ENCODE measurements at places on chromosomes 16 and 17.
A peak's percentile ranks its signal among the peaks of the same experiment; 100 is the strongest.

GRCh38 chr16:26721290-26721689 lies 345.4 kb upstream of the C16orf82 start:
- DNase-seq = no peak

GRCh38 chr17:30292286-30292858 lies 628 bp upstream of the BLMH start:
- peak; percentile 45 for DNase-seq

GRCh38 chr17:79813297-79814126 lies 16.6 kb upstream of the CBX8 start:
- DNase-seq = no peak

DNA sequence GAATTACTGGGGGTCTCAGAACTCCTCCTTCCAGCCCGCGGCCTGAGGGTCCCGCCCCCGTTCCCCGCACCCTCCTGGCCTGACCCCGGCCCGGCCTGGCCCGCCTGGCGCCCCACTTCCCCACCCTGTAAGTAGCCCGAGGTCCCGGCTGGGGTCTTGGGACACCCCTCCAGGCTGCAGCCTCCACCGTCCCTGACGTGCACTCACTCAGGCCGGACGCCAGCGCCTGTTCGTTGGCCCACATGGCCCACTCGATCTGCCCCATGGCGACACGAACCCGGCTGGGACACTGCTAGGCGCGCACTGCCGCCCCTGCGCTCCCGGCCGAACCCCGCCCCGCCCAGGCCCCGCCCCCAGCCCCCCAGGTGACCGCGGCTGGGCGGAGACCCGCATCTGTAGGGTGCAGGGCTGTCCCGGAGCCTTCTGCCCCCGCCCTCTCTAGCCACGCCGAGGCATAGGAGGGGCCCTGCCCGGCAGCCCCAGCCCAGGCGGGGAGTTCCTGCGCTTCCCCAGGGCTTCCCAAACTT lies at the start of gene CYBA:
CYBA (minus strand) TSS at position 305 of the 527 bp plus-strand sequence; CDS start at position 265, 40 bp downstream.
- no peak for DNase-seq

GRCh38 chr16:89452241-89452640 lies 38.1 kb downstream of the ANKRD11 start:
- no peak for DNase-seq

- DNase-seq = no peak
These were observed 288.7 kb downstream of the SOX9 start for GRCh38 chr17:72409405-72410002.

DNA sequence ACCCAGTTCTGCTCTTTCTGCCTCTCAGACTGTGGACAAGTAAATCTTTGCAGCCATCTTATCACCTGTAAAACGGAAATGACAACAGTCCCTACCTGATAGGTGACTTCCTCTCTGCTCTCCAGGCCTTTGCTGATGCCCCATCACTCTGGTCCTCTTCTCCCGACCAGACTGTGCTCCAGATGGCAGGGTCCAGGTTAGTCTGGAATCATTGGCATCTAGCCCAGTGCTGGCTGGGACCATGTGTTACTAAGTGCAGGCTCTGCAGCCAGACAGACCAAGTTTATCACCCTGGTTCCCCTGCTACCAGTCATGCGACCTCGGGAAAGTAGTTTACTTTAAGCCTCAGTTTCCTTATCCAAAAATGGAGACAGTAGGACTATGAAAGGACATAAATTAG lies 1.8 kb upstream of the NUBP1 start:
- DNase-seq = no peak

DNA sequence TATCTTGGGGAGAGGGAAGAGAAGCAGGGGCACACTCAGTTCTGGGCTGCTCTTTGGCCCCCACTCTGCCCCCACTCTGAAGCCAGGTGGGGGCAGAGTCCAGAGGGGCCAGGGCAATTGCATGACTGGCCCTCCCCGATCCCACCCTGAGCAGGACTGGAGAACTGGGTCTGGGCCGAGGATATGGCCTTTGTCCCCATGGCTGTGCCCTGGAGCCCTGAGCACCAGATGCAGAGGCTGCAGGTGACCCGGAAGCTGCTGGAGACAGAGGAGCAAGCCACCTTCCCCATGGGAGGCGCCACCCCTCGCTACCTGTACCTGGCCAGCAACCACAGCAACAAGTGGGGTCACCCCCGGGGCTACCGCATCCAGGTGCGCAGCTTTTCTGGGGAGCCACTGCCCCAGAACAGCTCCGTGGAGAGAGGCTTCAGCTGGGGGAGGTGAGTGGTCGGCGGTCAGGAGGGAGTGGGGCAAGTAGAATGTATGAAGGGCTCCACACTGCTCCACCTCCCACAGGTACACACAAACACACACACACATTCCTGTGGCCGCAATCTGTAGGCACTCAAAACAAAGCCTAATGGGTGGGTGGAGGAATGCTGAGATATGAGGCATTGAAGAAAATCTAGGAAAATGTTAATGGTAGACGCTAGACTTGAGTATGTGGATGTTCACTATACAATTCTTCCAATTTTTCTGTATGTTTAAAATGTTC lies 21.4 kb downstream of the AOC3 start:
- DNase-seq = no peak

DNA sequence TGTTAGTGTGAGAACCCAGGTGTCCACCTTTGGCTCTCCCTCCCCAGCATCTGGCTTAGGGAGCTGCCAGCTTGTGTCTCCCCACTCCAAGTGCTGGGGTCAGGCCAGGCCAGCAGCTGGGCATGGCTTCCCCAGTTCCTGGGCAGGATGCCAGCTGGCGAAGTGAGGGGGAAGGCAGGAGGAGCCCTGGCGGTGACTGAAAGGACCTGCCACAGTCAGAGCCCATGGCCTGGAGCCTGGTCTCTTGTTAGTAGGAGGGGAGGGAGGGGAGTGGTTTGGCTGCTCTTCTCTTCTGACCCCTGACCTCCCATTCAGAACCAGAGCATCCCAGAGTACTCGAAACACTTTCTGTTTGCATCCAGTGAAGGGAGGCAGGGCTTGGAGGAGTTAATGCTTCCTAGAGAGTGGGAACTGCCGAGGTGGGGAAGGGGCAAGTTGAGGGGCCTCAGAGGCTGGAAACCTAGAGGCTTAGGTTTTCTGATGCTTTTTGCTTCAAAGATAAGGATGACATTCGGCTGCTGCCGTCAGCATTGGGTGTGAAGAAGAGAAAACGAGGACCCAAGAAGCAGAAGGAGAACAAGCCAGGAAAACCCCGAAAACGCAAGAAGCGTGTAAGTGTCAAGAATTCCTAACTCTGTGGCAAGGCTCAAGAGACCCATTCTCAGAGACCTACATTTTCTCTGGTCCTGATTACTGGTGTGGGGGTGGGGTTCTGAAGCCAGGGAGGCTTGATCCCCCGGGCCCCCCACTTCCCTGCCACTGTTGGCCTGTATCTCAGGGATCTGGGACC lies 772 bp downstream of the CHD3 start:
- peak; percentile 94 for DNase-seq

DNA sequence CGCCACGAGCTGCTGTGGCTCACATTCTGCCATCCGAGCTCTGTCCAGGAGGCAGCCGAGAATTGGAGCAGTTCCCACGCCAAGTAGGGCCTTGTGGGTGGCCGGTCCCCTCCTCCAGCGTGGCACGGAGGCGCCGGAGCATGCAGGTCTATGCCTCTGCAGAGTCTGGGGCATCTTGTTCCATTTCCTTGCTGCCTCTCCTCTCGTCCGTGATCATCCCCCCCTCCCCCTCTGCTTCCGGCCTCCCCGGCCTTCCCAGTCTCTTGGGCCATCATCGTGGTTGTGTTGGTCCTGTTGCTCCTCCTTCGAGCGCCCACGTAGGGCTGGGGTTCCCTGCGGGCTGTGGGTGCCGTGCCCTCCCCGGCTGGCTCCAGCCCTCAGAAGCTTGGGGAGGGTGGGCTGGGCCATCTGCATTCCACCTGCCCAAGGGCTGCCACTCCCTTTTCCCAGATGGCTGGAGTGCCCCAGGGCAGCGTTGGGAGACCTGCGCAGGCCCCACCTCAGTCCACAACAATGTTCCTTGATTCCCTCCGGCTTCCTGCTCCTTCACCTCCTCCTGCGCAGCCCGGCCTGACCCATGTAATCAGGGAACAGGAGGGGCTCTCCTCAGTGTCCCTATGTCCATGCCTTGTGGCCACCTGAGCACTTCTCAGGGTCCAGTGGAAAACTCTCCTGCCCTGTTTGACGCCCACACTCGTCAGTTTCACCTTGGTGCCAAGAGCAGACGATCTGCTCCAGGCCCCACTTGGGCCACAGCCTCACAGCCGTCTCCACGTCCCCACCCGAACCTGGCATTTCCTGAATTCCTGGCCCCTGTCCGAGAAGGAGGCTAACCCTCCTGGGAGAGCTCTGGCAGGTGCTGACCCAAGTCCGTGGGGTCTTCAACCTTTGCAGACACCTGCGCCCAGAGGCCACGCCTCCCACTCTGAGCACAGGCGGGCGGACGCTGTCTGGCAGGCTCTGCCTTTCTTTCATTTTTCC lies 37.1 kb downstream of the BAIAP2 start:
- no peak for DNase-seq

GRCh38 chr16:19003935-19004334 lies 20.2 kb downstream of the TMC7 start:
- no peak for DNase-seq

- no peak for DNase-seq
These were observed 1006.7 kb upstream of the GOT2 start for GRCh38 chr16:59740858-59741257.

GRCh38 chr17:17497065-17497844 lies 1.1 kb upstream of the RASD1 start:
- no peak for DNase-seq

- no peak for DNase-seq
These were observed 29.3 kb downstream of the UNC13D start for GRCh38 chr17:75814900-75815373.

GRCh38 chr16:11078812-11079459 lies 134.6 kb downstream of the CLEC16A start:
- DNase-seq = no peak

- no peak for DNase-seq
These were observed 10.1 kb downstream of the ACTG1 start for GRCh38 chr17:81502471-81503017.

GRCh38 chr17:70295731-70296130 lies 126.4 kb downstream of the KCNJ2 start:
- no peak for DNase-seq

DNA sequence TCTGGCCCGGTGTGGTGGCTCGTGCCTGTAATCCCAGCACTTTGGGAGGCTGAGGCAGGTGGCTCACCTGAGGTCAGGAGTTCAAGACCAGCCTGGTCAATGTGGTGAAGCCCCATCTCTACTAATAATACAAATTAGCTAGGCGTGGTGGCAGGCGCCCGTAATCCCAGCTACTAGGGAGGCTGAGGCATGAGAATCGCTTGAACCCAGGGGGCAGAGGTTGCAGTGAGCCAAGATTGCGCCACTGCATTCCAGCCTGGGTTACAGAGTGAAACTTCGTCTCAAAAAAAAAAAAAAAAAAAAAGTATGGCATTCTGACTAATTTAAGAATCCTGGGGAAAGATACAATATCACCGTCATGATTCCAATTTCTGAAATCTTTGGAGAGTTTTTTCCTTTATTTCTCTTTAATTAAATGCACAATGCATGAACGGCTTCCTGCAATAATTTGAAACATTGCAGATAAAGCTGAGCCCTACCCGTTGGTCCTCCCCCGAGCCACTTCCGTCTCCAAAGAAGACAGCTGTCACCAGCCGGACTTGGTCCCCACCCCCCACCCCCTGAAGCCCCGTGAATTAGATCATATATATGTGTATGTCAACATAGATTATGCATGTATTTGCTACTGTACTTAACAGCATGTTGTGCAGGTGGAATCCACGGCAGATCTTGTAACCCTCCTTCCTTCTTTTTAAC lies 142.6 kb upstream of the PLCG2 start:
- no peak for DNase-seq

DNA sequence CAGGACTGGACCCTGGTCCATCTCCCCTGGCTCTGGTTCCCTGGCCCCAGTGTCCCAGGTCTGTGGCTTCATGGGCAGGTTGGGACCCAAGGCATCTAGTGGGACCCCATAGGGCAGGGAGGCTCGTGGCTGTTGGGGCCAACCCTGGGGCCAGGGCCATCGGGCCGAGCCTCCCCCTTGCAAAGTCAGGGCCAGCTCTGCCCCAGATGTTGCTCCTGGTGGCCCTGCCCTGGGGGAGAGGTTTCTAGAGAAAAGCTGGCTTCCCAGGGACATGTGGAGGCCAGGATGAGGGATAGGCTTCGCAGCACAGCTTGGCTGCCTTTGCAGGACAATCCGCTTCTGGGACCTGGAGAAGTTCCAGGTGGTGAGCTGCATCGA lies 16.6 kb downstream of the KATNB1 start:
- DNase-seq = no peak

- no peak for DNase-seq
These were observed 439.2 kb downstream of the CDH13 start for GRCh38 chr16:83066011-83066410.

DNA sequence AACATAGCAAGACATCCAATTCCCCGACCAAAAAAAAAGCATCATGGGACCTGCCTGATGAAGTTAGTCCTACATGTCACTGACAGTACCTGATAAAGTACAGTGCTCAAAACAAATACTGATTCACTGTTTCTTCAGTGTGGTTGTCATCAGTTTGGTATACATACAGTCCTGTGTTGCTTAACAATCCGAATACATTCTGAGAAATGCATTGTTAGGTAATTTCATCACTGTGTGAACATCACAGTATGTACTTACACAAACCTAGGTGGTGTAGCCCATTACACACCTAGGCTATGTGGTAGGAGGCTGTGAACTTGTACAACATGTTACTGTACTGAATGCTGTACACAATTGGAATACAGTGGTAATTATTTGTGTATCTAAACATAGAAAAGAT lies 19.0 kb upstream of the FA2H start:
- DNase-seq = no peak

DNA sequence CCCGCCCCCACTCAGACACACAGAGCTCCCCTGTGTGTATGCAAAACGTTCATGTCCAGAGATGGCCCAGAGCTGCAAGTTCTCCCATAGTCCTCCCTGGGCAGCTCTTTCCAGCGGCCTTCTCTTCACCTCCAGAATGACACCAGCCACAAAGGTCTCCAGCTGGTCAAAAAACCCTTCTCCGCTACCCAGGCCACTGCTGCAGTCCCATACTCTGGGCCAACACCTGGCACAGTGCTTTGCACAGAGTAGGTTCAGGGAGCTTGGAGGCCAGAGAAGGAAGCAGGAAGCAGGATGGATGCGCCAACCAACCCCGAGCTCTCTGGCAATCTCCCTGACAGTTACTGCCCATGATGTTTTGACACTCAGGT lies 1.1 kb upstream of the STAT5B start:
- DNase-seq = no peak

GRCh38 chr17:72523491-72523890 lies 402.7 kb downstream of the SOX9 start:
- no peak for DNase-seq

Data from hematopoietic multipotent progenitor cell (in vitro differentiated cells).